ENCODE measurements at places on chromosomes 5 and 9.

DNA sequence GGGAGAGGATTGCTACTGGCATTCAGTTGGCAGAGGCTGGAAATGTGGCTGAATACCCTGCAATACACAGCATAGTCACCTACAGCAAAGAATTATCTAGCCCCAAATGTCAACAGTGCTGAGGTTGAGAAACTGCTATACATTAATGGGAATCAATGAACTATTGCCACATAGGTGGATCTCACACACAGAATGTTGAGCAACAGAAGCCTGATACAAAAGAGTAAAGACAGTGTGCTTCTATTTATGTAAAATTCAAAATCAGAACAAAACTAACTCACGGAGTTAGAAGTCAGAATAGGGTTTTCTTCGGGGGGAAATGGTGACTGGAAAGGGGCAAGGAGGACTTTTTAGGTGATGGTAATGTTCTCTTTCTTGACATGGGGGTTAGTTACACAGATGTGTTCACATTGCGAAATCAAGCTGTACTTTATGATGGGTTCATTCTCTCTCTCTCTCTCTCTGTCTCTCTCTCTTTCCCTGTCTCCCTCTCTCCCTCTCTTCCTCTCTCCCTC lies 45.7 kb upstream of the PANK3 start:
- no peak for DNase-seq

GRCh38 chr9:130927338-130927737 lies 11.7 kb downstream of the FIBCD1 start:
- DNase-seq = peak; percentile 8

DNA sequence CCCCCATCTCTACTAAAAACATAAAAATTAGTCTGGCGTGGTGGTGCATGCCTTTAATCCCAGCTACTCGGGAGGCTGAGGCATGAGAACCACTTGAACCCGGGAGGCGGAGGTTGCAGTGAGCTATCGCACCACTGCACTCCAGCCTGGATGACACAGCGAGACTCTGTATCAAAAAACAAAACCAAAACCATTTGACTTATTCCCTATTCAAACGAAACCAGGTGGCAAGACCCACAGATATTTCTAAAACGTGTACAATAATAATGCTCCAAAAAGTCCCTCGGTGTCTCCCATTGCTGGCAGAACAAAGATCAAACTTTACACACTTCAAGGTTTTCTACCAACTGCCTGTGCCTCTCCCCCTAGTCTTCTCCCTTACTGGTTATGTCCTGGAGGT lies 29.8 kb downstream of the HMGCR start:
- no peak for DNase-seq

GRCh38 chr9:97556036-97556720 lies 54.7 kb downstream of the TMOD1 start:
- DNase-seq = no peak

GRCh38 chr5:53133020-53133419 lies 23.5 kb upstream of the MOCS2 start:
- no peak for DNase-seq

DNA sequence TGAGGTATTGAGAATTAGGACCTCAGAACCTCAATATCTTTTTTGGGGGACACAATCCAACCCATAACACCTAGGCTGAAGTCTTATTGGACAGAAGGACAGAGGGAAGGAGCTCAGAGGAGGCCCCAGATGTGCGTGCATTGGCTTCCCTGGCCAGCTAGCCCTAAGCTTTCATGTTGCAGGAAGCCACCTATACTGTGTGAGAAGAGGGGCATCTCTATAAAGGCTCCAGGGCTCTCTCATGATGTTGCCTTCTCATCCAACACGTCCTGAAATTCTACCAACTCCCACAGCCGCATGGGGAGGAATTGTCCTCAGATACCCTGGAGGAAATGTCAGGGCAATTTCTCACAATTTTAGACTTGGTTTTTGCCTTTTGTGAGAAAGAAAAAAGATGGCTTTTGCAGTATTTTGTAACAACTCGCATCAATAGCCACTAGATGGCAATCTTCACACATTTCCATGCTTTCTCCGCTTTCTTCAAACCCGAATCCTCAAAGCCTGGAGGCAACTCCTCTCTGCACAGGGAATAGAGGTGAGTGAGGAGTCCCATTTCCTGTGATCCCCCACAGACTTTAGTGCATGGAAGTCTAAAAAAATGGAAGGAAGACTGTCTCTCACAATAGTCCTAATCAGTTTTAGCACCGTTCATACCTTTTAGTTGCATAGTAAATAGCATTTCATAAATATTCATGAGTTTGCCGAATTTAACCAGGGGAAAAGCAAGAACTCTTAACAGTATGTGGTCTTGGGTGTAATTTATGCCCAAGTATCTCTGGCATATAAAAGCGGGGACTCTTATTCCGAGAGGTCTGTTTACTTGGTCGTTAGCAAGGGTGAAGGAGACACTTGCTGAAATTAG lies 7.4 kb upstream of the PPP3R2 start:
- no peak for DNase-seq

DNA sequence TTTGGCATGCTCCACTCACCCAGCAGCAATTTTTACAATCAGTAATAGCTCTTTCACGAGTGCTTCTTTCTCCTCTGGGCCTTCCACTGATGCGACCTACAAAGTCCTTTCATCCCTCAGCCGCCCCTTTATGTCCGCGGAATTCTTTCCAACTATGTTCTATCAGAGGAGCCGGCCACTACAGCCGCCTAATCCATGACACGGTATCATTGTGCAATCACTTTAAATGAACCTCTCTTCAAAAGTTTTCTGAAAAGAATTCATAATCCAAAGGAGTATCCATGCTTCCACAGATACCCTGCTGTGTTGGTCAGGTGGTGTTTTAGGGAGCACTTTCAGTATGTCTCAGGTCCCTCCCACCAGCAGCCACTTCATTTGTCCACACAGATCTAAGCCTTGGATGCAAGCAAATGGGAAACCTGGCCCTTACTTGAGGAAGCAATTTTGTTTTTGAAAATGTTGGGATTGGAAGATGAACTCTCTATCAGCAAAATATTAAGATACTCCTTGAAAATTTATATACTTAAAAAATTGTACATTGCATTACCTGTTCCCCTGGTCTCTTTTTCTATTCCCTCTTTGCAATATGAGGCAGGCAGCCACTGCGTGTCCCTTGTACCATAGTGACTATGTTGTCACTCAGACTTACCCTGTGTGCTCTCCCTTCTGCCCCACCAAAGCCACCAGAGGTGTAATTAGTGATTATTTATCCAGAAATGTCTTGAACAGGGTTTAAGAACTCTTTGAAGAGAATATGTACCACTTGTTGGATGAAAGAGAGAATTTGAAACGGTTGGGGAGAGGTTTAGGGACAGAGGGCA lies 12.9 kb upstream of the MEF2C start:
- DNase-seq = no peak

DNA sequence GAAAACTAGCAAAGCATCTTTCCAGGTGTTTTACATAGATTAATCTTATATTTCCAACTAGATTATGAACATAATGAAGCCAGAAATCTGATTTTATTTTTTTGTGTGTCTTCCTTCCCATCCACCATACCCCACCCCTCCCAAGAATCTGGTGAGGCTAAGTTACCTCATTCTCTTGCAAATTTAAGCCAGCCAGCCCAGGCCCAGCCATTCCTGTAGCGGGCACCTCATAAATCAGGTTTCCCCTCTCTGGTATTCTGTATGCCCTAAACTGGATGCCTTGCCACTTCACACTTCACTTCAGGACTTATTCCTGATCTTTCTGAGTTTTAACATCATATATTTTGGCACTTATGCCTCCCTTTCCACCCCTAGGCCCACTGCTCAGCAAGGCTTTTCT lies 21.8 kb downstream of the C9 start:
- no peak for DNase-seq

DNA sequence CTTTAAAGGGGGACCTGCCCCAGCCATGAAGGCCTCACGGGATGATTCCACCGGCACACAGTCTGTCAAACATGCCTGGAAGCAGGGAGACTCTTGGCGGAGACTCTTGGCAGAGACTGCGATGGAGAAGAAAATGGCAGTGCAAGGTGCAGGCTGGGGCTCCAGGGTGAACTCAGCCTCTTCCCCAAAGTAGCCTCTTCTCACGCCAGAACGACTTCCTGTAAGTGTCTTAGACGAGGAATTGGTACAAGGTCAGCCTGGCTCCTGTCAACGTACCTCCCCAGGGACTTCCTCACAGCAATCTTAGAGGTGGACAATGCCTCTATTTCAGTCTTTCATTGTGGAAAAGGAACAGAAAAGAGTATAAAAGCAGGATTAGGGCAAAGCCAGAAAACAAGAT lies 109.3 kb downstream of the UGCG start:
- DNase-seq = no peak

- no peak for DNase-seq
Observed at GRCh38 chr9:85077944-85078343, 408.4 kb downstream of the NTRK2 start.

DNA sequence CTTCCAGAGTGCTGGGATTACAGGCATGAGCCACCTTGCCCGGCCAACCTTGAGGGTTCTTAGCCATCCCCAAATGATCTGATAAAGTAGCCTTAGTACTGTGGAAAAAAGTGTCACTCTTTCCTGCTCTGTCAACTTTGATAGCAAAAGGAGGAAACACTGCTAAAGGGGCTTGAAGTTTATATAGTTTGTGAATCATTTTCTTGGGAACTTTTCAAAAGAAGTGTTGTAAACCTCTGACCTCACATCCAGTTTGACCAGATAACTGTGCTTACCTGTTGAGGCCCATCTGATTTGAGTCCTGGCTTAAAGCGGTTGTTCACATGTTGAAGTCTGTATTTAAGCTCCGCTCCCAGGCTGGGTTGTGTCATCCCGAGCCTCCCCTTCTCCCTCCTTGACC lies 303.3 kb downstream of the DOCK8 start:
- no peak for DNase-seq

- DNase-seq = no peak
Observed at GRCh38 chr5:96509721-96510350, 76.8 kb upstream of the PCSK1 start.

GRCh38 chr9:123251741-123252140 lies 16.6 kb downstream of the STRBP start:
- DNase-seq = no peak

DNA sequence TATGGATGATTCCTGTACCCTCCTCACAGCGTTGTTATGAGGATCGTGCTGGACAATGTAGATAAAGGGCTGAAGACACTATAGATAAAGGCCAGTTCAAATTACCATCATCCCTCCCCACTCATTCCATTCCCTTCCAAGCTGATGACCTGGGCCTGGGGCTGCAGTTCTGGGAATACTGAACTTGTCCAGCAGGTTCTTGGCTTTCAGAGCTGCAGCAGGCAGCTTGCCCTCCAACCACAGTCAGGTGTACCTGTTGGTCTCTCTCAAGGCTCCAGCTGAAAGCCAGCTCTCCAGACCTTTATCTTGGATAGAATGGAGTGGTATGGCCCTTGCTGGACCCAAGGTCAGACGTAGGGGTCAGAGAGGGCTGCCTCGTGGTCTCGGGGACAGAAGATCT lies 92.5 kb downstream of the PCDH1 start:
- no peak for DNase-seq

DNA sequence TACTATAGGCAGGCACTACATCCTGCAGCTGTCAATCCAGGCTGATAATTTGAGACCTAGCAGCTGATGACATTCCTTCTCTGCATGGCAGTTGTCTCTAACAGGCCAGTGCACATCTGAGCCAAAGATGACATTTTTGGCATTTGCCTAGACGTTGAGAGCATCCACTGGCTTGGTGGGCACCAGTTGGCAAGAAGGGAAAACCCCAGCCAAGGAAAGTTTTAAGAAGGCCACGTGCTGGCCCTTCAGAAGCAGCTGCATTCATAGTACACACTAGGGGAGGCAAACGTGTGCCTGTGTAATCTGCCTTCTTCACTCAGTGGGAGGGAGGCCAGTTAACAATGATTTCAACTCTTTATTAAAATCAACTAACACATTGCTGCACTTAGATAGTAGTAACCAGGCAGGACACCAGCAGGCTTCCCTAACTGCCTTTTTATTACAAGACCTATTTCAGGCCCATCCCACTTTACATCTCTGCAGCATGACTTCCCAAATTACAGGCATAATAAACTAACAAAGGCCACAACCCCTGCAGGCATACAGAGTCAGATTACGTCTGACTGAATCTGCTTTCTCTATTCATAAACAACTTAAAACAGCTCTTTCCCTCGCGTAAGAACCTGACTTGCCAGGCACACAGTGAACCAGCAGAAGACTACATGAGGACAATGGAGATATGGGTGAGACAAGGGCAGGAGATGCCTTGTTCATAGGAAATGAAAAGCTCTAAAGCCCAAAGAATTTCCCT lies 576.3 kb downstream of the PDE4D start:
- peak; percentile 51 for DNase-seq

DNA sequence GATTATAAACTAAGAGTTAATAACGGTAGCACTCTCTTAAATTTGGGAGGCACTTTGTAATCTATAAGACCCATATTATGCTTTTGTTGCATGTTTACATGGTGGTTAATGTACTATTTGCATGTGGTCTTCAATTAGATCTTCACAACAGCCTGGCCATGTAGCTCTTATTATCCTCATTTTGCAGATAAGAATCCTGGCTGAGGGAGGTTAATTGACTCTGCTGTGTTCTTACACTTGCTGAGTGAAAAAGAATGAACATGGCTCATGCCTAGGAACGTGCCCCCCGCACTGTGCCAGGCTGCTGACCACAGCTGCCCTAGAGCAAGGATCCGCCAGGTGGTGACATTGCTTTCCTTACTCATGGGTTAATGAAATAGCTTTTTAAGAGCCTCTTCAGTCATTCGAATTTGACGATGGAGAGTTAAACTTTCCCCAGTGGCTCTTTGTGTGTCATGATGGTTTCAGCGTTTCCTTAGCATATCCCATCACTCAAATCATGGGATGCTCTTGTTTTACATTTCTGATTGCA lies 97.9 kb downstream of the CDH6 start:
- no peak for DNase-seq

GRCh38 chr5:32520972-32521371 lies 64.4 kb upstream of the SUB1 start:
- no peak for DNase-seq

- DNase-seq = peak; percentile 56
Observed at GRCh38 chr9:136268318-136268717, 22.7 kb upstream of the QSOX2 start.

GRCh38 chr9:35646153-35646532 lies 4.6 kb downstream of the SIT1 start:
- DNase-seq = peak; percentile 75

DNA sequence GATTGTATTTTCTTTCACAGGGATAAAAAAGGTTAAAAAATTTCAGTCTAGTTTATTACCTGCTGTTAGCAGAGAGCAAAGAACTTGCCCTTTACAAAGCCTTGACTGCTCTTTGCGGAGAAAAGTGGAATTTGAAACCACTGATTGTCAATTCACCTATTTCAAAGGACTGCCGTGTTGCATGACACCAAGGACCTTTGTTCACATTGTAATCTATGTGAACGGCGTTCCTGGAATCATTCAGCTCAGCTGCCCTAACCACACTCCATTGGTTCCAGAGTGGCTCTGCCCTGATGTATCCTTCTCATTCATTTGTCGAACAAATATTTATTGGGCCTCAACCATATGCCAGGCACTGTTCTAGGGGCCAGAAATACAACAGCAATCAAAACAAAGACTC lies 377.5 kb upstream of the RFX3 start:
- no peak for DNase-seq

Measured in left hindlimb (tissue), 1 donor.